ENCODE measurements at places on chromosomes 2 and 18. TPM values are rescaled to one million over a fixed set of nuclear protein-coding genes. Genes with fewer than 3 reads are reported as not detected.
A peak's percentile ranks its signal among the peaks of the same experiment; 100 is the strongest.

DNA sequence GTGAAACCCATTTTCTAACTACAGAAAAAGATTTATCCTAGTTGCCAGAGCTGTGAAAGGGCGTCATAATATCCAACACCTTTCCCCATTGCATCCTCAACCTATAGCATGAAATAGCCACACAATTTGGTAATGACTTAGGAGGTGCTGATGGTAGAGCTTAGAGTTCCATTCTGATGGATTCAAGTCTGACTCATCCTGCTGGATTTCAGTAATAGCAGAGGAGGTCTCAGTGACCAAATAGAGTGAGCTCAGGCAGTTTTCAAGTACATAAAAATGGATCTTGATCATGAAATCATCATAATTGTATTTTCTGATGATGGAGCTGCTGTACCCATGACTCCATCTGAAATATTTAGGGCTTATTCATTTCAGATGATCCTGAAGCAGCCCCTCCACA lies 270.7 kb upstream of the KLHL29 start:
- DNase-seq: no peak
- no peaks in the 10 kb centered on the region for H3K4me1 ChIP-seq
- no peaks in the 10 kb centered on the region for H3K36me3 ChIP-seq
- no peak overlapping the region for H3K27ac ChIP-seq

DNA sequence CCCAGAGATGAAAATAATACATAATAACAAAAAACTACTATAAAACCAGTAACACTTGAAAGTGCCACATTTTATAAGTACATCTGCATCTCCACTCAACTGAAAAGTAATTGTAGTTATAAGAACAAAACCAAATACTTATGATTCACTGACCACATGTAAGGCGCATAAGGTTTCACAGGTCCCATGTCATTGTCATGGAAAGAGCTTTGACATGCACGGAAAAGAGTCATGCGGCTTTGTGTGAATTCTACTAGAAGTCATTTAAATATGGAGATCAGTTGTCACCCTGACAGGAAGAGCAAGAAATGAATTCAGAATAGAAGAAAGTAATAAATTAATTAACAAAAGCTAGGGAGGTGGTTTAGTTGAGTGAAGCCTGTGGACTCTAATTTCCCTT lies 459.1 kb downstream of the CDH2 start:
- no peak overlapping the region for H3K27ac ChIP-seq
- H3K4me1 ChIP-seq: no peaks in the 10 kb centered on the region
- no peak for DNase-seq
- no peaks in the 10 kb centered on the region for H3K27me3 ChIP-seq
- no peak overlapping the region for H3K4me3 ChIP-seq

DNA sequence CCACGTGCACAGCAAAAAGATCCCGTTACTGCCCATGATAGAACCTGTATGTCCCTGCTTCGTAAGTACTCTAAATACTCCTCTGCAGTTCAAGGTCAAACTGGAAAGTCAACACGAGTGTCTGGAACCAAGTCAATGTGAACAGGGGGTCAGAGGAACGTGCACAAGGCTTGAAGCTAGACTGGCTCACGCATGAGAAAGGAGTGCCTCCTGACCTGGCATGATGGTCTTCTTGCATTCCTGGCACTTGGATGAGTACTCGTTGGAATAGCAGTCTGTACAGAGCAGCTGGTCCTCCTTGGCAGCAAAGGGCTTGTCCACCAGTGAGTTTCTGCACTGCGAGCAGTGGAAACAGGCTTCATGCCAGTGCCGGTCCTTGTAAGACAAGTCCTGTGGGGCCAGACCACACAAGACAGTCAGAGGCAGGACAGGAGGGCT lies 25.5 kb downstream of the FHL2 start:
- DNase-seq: no peak
- H3K27me3 ChIP-seq: no peaks in the 10 kb centered on the region
- peaks cover 10% of the 10 kb centered on the region for H3K4me1 ChIP-seq
- H3K4me3 ChIP-seq: no peak overlapping the region
- H3K36me3 ChIP-seq: no peaks in the 10 kb centered on the region

DNA sequence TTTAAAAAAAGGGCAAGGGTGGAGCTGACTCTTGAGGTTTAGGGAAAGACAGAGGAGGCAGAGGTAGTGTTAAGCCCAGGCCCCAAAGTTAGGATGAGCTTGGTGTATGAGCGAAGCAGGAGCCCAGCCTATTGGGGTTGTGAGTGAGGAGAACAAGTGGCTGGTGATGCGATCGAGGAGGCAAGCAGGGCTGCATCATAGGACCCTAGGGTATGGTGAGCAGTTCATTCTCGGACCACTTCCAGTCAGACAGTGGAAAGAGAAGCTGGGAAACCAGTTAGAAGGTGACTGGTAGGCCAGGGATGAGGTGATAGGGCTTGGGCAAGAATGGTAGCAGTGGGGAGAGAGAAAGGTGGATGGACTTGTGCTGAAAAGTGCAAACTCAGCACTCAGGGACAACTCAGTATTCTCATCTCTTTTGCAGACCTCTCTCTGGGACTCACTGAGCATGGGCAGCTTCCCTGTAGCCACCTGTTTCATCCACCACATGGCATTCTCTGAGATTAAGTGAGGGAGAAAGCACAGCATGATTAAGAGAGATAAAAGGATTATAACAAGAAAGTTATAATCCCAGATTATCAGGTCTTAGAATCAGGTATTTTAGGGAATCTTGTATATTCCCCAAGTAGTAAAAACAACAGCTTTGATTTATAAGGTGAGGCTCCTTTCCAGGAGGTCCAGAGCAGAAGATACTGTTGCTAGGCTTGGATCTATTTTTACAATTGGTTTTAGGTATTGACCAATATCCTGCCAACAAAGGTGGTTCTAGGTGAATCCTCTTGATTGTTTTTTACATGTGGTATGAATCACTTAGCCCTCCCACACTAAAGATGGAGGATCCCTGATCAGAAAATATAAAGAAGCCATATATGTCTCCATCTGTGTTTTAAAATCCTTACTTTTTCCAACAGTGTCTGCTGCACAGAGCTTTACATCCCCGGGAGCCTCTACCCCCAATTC lies 38.3 kb downstream of the XRCC5 start:
- H3K36me3 ChIP-seq: peaks cover 35% of the 10 kb centered on the region
- H3K4me1 ChIP-seq: peaks cover 30% of the 10 kb centered on the region
- no peaks in the 10 kb centered on the region for H3K27me3 ChIP-seq
- no peak for DNase-seq
- H3K4me3 ChIP-seq: no peak overlapping the region

- no peaks in the 10 kb centered on the region for H3K27me3 ChIP-seq
- no peaks in the 10 kb centered on the region for H3K36me3 ChIP-seq
- H3K4me3 ChIP-seq: no peak overlapping the region
- peaks cover 3% of the 10 kb centered on the region for H3K4me1 ChIP-seq
Observed at GRCh38 chr2:203623096-203623495, 83.3 kb upstream of the CD28 start.

DNA sequence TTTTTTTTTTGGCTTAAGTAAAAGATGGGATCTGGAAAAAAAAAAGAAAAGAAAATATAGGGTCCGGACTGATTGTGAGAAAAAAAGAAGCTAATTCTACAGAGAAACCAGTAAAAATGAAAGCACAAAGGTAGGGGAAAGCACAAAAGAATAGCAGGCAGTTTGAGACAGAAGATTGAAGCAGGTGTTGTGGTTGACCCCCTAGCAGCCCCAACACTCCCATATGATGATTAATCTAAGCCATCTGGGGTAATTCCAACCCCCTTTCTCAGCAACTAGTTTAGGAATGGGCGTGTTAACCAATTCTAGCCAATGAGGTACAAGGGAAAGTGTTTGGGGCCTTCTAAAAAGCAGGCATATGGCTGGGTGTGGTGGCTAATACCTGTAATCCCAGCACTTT lies 77.0 kb downstream of the MBD2 start:
- no peaks in the 10 kb centered on the region for H3K27me3 ChIP-seq
- H3K27ac ChIP-seq: peak overlapping the region; percentile 93
- peak; percentile 36 for DNase-seq
- H3K4me1 ChIP-seq: peaks cover 42% of the 10 kb centered on the region

DNA sequence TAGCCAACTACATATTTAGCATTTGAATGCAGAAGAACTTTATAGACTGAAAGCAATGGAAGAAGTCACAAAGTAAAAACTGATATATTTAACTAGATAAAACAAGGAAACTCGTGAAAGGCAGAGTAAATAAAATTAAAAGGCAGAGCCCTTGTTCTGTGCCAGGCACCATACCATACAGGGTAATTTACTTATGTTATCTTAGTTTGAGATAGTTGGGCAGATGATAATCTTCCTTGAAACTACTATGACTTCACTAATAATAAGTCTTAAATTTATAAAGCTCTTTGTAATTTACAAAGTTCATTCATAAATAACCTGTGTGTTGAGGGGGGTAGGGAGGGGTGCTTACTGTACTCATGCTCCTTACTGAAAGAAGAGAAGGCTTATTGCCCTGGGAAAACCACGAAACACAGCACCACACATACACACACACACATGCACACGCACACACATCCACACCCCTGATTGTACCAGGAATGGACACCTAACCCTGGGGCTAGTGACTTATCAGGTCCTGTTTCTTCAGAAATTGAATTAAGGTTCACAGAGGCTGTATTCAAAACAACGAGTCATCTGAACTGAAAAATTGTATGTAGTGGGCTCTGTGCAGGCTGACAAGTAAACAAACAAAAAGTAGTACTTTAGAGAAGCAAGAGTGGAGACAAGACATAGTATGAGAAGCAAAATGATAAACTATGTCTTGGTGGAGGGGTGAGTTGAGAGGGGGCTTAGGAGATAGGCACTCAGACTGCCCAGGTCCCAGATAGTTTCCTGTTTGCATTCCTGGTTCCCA lies 38.1 kb downstream of the AGFG1 start:
- no peak for DNase-seq
- H3K4me1 ChIP-seq: peaks cover 74% of the 10 kb centered on the region
- H3K27me3 ChIP-seq: no peaks in the 10 kb centered on the region
- no peak overlapping the region for H3K27ac ChIP-seq
- no peak overlapping the region for H3K4me3 ChIP-seq
- H3K36me3 ChIP-seq: peaks cover 20% of the 10 kb centered on the region

- no peaks in the 10 kb centered on the region for H3K27me3 ChIP-seq
- no peak overlapping the region for H3K27ac ChIP-seq
- no peaks in the 10 kb centered on the region for H3K36me3 ChIP-seq
- no peak for DNase-seq
Observed at GRCh38 chr2:12352889-12353288, 363.8 kb upstream of the TRIB2 start.

DNA sequence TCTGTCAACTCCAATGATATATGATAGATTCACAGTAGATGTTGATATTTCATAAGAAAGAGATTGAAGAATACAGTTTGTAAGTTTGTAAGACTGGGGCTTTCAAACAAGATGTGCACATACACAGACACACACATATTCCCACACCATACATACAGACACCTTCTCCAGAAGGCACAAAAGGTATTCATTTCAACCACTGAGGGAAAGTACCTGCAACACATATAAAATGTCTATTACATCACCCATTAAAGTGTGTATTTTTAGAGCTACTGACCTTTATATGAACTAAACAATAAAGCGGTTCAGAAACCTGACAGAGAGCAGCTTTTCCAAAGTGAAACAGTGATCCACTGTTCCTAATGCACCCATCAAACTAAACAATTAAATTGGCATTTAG lies 53.3 kb downstream of the CCDC148 start:
- no peaks in the 10 kb centered on the region for H3K36me3 ChIP-seq
- H3K27ac ChIP-seq: no peak overlapping the region
- no peak for DNase-seq
- no peak overlapping the region for H3K4me3 ChIP-seq
- H3K4me1 ChIP-seq: no peaks in the 10 kb centered on the region

DNA sequence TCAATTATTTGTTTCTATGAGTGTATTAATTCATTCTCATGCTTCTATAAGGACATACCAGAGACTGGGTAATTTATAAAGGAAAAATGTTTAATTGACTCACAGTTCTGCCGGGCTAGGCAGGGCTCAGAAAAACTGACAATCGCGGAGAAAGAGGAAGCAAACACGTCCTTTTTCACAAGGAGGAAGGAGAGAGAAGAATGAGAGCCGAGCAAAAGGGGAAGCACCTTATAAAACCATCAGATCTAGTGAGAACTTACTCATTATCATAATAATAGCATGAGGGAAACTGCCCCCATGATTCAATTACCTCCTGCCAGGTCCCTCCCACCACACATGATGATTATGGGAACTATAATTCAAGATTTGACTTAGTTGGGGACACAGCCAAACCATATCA lies 294.0 kb downstream of the DSC3 start:
- H3K27me3 ChIP-seq: no peaks in the 10 kb centered on the region
- no peaks in the 10 kb centered on the region for H3K4me1 ChIP-seq
- no peak overlapping the region for H3K4me3 ChIP-seq
- no peak for DNase-seq
- H3K36me3 ChIP-seq: no peaks in the 10 kb centered on the region

LAMA1 gene
- total RNA-seq: not detected

ALLC gene
- not detected for total RNA-seq

TLX2 gene
- total RNA-seq: not detected

DUSP19 gene
- total RNA-seq: 2.0 TPM

GPR155 gene
- 14.5 TPM for total RNA-seq

TTC32 gene
- 14.9 TPM for total RNA-seq

DLGAP1 gene
- total RNA-seq: not detected

MYO1B gene
- total RNA-seq: 35.0 TPM
